ENCODE measurements at places on chromosomes 5 and 9. TPM values are rescaled to one million over a fixed set of nuclear protein-coding genes. Genes with fewer than 3 reads are reported as not detected.

DNA sequence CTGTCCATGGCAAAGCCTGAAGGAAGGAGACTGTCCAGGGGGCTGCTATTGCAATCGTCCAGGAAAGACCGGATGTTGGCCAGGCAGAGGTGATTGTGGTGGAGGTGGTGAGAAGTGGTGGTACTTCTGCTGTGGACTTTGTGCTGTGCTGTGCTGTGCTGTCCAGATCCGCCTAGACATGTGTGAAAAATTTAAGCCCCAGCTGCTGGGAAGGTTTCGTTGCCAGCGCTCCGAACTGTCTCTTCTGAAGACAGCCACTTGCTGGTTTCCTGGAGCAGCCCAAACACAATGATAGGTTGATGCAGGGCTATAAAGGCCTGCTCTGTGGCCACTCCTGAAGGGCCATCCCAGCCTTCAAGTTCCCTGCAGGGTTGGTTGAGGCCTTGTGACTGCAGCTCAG lies 223.0 kb upstream of the MPDZ start:
- H3K4me3 ChIP-seq = no peak overlapping the region
- H3K36me3 ChIP-seq = no peaks in the 10 kb centered on the region
- no peak overlapping the region for H3K27ac ChIP-seq
- H3K4me1 ChIP-seq = no peaks in the 10 kb centered on the region
- H3K27me3 ChIP-seq = no peaks in the 10 kb centered on the region

DNA sequence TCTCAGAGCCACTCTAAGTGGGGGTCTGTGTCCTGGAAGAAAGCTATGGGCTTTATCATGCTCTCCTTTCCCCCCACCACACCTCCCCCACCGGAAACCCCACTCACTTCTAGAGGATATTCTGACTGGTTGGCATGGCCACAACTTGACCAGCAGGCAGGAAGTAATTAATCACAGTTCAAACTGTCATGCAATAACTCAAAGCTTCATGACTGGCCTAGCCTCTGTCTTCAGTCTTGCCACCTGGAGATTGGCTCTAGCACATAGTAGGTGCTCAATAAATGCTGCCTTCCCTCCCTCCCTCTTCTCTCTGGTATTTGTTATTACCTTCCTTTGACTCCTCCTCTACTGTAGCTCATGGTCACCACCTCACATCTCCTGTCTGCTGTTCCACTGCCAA lies 124.7 kb downstream of the GABBR2 start:
- H3K4me3 ChIP-seq = no peak overlapping the region
- H3K4me1 ChIP-seq = no peaks in the 10 kb centered on the region
- no peak for DNase-seq

GRCh38 chr5:82325155-82325554 lies 47.0 kb upstream of the RPS23 start:
- H3K4me1 ChIP-seq = no peaks in the 10 kb centered on the region
- no peaks in the 10 kb centered on the region for H3K27me3 ChIP-seq
- DNase-seq = no peak

- no peak overlapping the region for H3K27ac ChIP-seq
- no peaks in the 10 kb centered on the region for H3K27me3 ChIP-seq
- no peaks in the 10 kb centered on the region for H3K4me1 ChIP-seq
These were observed 656.2 kb upstream of the PTPRD start for GRCh38 chr9:11269036-11269435.

DNA sequence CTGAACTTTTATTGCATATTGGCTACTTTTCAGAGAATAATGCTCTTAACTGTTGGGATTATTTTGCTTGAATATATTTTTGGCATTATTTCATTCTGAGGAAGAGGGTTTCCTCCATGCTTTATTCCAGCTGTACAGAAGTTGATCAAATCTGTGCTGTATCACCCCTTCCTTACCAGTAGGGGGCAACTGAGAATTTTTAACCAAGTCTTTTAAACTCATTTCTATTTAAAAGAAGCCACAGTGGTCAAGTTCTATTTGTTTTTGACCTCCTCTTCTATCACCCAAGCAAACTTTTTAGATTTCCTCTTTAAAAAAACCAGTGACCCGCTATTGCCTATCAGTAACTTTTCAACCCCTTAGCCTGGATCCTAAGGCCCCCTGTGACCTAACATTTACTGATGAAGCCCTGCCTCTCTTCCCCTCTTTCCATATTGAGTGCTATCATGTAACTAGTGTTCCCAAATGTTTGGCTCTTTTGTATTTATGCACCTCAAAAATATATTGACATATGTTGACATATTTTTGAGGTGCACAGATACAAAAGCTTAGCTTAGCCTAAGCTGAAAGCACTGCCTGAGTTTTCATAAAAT lies 80.6 kb downstream of the FBXO4 start:
- no peak overlapping the region for H3K27ac ChIP-seq
- no peaks in the 10 kb centered on the region for H3K27me3 ChIP-seq
- no peak overlapping the region for H3K4me3 ChIP-seq
- no peaks in the 10 kb centered on the region for H3K4me1 ChIP-seq

DNA sequence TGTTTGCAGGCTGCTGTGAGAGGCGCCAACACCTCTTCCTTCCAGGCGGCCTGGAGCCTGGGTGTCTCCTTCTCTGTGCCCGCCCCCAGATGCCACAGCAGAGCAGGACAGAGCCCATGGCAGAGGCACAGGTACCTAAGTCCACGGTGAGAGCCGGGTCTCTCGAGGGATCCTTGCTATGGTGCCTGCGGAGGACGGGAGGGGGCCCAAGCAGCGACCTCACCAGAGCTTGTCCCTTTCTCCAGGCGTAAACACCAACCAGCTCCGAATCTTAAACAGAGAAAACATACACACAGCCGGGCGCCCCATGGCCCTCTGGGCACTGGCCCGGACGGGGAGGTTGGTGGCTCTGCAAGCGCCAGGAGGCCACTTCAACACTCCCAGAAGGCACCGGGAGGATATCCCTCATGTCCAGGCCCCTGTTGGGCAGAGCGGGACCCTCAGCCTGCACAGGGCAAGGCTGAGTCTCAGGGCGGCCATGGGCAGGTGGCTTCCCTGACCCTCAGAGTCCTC lies 11.8 kb downstream of the CCDC187 start:
- no peak for DNase-seq
- no peak overlapping the region for H3K4me3 ChIP-seq
- no peak overlapping the region for H3K27ac ChIP-seq
- H3K36me3 ChIP-seq = no peaks in the 10 kb centered on the region
- no peaks in the 10 kb centered on the region for H3K4me1 ChIP-seq

DNA sequence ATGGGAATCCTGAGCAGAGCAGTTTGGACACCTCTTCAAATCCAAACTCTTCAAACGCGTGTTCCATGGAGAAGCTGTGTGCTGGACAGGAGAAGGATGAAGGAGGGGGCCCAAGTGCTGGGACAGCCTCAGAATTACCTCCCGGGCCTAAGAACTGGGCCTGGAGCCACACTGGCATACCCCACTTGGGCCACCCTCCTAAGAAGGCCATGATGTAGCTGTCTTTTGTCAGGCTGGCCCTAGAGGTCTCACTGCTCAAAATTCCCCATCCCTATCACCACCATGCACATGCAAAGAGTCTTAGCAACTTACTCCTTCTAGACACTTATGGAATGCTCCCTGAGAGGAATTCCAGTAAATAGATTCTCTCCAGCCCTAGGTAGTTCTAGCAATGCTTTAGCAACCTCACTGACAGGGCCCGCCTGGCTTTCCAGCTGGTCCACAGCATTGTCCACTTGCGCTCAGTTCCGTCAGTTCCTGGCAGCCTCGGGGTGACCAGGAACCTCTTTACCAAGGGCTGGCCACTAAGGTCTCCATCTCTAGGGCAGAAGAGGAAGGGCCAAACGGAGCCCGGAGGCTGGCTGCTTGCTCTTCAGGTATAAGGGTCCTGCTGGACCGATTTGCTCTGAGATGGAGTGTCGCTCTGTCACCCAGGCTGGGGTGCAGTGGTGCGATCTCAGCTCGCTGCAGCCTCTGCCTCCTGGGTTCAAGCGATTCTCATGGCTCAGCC lies 75.3 kb downstream of the RGS3 start:
- DNase-seq = no peak
- no peak overlapping the region for H3K4me3 ChIP-seq
- H3K4me1 ChIP-seq = no peaks in the 10 kb centered on the region
- H3K36me3 ChIP-seq = no peaks in the 10 kb centered on the region

- DNase-seq = no peak
- no peaks in the 10 kb centered on the region for H3K36me3 ChIP-seq
- no peak overlapping the region for H3K27ac ChIP-seq
- no peaks in the 10 kb centered on the region for H3K4me1 ChIP-seq
- no peaks in the 10 kb centered on the region for H3K27me3 ChIP-seq
- no peak overlapping the region for H3K4me3 ChIP-seq
These were observed 130.4 kb upstream of the RFX3 start for GRCh38 chr9:3656224-3656623.

- no peak for DNase-seq
- H3K27me3 ChIP-seq = no peaks in the 10 kb centered on the region
- H3K27ac ChIP-seq = no peak overlapping the region
- H3K4me1 ChIP-seq = no peaks in the 10 kb centered on the region
These were observed 49.2 kb downstream of the PLEKHG4B start for GRCh38 chr5:141211-141610.

DNA sequence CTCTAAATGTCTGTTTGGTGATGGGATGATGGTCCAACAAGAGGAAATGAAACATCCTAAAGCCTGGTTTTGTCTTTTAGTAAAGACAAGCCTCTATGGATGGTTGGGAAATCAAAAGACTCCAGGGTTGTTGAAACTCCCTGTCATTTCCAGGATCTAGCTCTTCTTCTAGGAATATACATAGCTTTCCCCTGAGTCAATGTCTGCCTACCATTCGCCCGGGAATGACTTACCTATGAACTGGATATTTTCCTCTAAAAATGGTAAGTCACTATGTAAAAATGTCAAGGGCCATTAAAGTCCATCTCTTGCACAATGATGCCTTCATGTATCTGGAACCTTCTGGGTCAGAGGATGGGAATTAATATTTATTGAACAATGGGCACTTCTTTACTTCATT lies 11.1 kb upstream of the KIF12 start:
- H3K4me1 ChIP-seq = no peaks in the 10 kb centered on the region
- no peak overlapping the region for H3K27ac ChIP-seq
- no peaks in the 10 kb centered on the region for H3K36me3 ChIP-seq
- H3K27me3 ChIP-seq = no peaks in the 10 kb centered on the region
- H3K4me3 ChIP-seq = no peak overlapping the region

- no peak for DNase-seq
- H3K36me3 ChIP-seq = no peaks in the 10 kb centered on the region
- no peak overlapping the region for H3K4me3 ChIP-seq
- no peaks in the 10 kb centered on the region for H3K4me1 ChIP-seq
- H3K27ac ChIP-seq = no peak overlapping the region
These were observed 260.7 kb downstream of the CHSY3 start for GRCh38 chr5:130164966-130165365.

DNA sequence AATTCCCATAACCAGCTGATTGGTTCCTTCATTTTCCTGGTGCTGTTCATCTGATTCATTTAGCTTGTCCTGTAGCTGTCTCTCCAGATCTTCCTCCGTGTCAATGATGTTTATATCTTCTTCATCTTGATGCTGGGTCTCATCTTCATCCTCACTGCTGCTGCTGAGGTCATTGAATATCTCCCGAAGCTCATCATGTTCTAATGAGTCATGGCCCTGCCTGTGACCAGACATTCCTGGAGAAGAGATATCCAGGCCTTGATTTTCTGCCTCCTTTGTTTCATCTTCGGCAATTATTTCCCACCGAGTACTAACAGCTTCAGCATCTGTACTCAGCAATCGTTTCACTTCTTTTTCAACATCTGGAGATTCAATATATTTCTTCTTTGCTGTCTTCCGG lies 1.4 kb downstream of the TAF7 start:
- H3K4me3 ChIP-seq = no peak overlapping the region
- H3K36me3 ChIP-seq = no peaks in the 10 kb centered on the region
- H3K4me1 ChIP-seq = no peaks in the 10 kb centered on the region
- H3K27ac ChIP-seq = no peak overlapping the region
- H3K27me3 ChIP-seq = no peaks in the 10 kb centered on the region

- no peak for DNase-seq
- H3K27ac ChIP-seq = peak overlapping the region; percentile 22
- no peaks in the 10 kb centered on the region for H3K4me1 ChIP-seq
- no peaks in the 10 kb centered on the region for H3K27me3 ChIP-seq
- H3K36me3 ChIP-seq = no peaks in the 10 kb centered on the region
These were observed 77.7 kb downstream of the EBF1 start for GRCh38 chr5:159021901-159022556.

DNA sequence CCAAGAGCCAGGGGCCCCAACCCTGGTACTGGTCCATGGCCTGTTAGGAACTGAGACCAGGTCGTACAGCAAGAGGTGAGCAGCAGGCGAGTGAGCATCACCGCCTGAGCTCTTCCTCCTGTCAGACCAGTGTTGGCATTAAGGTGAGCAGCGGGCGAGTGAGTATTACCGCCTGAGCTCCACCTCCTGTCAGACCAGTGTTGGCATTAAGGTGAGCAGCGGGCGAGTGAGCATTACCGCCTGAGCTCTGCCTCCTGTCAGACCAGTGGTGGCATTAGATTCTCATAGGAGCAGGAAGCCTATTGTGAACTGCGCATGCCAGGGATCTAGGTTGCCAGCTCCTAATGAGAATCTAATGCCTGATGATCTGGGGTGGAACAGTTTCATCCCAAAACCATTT lies 31.0 kb upstream of the UBE2QL1 start:
- H3K36me3 ChIP-seq = no peaks in the 10 kb centered on the region
- DNase-seq = no peak
- no peak overlapping the region for H3K27ac ChIP-seq
- H3K4me1 ChIP-seq = peaks cover 3% of the 10 kb centered on the region

GRCh38 chr9:121340676-121341392 lies 29.2 kb downstream of the STOM start:
- H3K36me3 ChIP-seq = no peaks in the 10 kb centered on the region
- no peak overlapping the region for H3K27ac ChIP-seq
- H3K4me1 ChIP-seq = peaks cover 4% of the 10 kb centered on the region
- DNase-seq = no peak

GRCh38 chr5:167814828-167815227 lies 476.6 kb upstream of the WWC1 start:
- H3K4me1 ChIP-seq = no peaks in the 10 kb centered on the region
- no peak overlapping the region for H3K27ac ChIP-seq
- H3K4me3 ChIP-seq = no peak overlapping the region
- H3K36me3 ChIP-seq = no peaks in the 10 kb centered on the region
- no peak for DNase-seq

GRCh38 chr9:18404434-18405029 lies 69.4 kb upstream of the ADAMTSL1 start:
- H3K27me3 ChIP-seq = no peaks in the 10 kb centered on the region
- H3K27ac ChIP-seq = no peak overlapping the region
- no peak overlapping the region for H3K4me3 ChIP-seq
- no peak for DNase-seq

DNA sequence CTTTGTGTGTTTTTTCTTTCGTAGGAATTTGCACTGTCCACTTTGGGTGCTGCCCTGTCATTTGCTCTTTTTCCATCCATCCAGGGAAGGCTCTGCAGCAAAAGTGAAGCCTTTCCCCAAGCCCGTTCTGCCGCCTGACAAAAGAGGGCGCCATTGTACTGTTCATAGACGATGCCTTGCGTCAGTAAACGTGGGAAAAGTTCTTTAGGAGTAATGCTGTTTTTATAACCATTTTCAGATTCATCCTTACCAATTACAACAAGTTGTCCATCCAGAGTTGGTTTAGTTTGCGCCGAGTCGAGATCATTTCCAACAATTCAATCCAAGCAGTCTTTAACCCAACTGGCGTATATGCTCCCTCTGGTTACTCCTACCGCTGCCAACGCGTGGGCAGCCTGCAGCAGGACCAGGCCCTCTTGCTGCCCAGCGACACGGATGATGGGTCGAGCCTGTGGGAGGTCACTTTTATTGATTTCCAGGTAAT lies 34.3 kb upstream of the RPS23 start:
- H3K36me3 ChIP-seq = no peaks in the 10 kb centered on the region
- no peak overlapping the region for H3K27ac ChIP-seq
- H3K4me1 ChIP-seq = no peaks in the 10 kb centered on the region
- no peaks in the 10 kb centered on the region for H3K27me3 ChIP-seq

Gene IL33
- total RNA-seq = 13.8 TPM

Gene SPATA9
- total RNA-seq = 2.3 TPM

Gene DRD1
- total RNA-seq = 0.77 TPM

Gene FRMD3
- total RNA-seq = 3.4 TPM

Gene RNF183
- total RNA-seq = not detected

Measured in prostate gland (tissue), 2 donors.